ENCODE measurements at places on chromosomes 11 and 22.

- DNase-seq: no peak
These were observed 91.0 kb upstream of the SHISAL1 start for GRCh38 chr22:44403602-44404329.

GRCh38 chr11:85898456-85898855 is 43.3 kb downstream of the CCDC83 start:
- no peak for DNase-seq

DNA sequence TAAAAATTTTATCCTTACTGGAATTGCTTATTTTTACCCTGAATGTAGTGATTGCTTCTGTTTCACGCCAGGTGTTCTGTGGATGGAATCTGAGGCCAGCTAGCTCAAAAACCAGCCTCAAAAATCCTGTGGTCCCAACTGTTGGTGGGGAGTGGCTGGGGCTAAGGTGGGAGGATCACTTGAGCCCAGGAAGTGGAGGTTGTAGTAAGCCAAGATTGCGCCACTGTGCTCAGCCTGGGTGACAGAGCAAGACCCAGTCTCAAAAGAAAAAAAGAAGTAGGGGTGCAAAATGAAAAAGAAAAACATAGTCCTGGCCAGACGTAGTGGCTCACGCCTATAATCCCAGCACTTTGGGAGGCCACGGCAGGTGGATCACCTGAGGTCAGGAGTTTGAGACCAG is 27.0 kb upstream of the SLC5A1 start:
- DNase-seq: no peak

DNA sequence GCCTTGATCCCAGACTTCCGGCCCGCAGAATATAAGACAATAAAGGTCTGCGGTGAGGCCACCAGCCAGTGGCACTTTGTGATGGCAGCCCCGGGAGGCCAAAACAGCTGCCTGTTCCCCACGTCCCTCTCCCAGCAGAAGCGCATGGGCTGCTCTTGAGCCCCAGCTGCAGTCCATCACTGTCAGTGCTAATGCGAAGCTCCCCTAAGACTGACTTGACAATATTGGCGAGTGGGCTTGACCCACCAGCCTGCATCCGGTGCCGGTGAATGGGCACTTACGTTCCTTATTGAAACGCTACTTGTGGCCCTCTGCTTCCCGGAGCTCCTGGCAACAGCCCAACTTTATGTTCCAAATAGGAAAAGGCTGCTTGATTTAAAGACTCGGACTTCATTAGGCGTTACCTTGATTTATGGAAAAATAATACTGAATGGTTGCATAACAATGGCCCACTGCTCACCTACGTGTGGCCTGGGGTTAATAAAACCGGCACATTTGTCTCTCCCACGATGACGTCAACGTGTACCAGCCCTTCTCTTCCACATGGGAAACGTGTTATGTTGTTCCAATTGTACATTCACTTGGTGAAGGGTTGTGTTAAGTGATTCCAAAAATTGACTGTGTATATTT is 93.4 kb upstream of the SEPTIN5 start:
- peak; percentile 10 for DNase-seq

DNA sequence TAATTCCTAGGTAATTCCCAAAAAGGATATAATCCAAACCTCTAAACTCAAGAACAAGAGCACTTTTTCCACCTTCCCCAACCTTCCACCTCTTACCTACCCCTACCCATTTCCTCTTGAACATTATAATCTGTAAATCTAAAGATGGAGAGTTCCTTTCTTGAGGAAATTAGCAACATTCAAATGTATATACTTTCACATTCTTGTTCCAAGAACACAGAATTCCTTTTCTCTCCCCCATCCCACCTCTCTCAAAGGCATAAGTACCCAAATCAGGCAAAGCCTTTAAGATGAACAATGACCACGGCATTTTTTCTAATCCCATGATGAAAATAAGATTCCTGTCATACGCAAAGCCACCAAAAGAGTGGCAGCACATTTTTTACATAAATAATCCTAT is 18.3 kb downstream of the RRAS2 start:
- no peak for DNase-seq

- no peak for DNase-seq
These were observed 9.4 kb downstream of the DGCR8 start for GRCh38 chr22:20089226-20089976.

GRCh38 chr11:26953770-26954392 is 40.0 kb upstream of the FIBIN start:
- no peak for DNase-seq

DNA sequence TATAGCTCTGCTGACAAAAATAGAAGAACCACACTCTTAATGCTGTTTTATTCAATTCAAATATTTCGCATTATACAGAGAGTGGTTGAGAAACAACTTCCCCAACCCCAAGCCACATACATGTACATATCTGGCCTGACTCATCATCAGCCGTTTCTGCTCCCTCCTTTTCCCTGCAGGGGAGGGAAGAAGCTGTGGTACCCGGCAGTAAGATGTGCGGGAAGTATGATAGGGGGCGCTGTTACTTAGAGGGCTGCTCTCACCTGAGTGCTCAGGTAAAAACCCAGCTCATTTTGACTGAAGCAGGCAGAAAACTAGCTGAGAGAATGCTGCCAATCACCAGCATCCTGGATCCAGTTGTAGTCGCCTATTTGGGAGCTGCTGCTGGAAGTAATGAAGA is 85.5 kb downstream of the NELL1 start:
- DNase-seq: no peak

- DNase-seq: peak; percentile 46
These were observed 34.5 kb upstream of the ANO3 start for GRCh38 chr11:26297189-26297975.

DNA sequence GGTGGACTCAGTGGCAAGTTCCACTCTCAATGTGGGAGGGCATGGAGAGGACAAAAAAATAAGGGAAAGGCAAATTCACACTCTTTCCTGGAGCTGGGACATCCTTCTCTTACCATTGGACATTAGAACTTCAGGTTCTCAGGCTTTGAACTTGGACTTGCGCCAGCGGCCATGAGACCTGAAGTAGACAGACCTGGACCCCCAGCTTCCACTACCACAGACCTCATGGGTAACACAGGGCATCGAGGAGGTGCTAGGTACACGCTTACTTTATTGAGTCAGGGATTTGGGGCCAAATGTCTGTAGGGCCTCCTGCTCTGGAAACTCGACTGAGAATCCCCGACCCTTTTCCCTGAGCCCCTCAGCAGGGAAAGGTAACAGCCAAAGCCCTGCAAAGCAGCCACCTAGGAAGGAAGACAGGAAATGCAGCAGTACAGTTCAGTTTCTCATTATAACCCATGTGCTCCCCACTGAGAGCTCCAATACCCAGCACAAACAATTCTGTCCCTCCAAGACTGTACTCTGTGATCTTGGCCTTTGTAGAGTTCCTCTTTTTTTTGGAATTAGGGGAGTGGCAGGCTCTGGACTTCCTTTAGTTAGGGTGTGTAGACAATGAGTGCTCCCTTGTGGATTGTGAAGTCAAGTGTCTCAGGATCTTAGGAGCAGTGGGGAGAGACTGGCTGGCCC is 5.7 kb downstream of the CHRNA10 start:
- no peak for DNase-seq

GRCh38 chr11:10763766-10764165 is 12.7 kb downstream of the CTR9 start:
- no peak for DNase-seq

DNA sequence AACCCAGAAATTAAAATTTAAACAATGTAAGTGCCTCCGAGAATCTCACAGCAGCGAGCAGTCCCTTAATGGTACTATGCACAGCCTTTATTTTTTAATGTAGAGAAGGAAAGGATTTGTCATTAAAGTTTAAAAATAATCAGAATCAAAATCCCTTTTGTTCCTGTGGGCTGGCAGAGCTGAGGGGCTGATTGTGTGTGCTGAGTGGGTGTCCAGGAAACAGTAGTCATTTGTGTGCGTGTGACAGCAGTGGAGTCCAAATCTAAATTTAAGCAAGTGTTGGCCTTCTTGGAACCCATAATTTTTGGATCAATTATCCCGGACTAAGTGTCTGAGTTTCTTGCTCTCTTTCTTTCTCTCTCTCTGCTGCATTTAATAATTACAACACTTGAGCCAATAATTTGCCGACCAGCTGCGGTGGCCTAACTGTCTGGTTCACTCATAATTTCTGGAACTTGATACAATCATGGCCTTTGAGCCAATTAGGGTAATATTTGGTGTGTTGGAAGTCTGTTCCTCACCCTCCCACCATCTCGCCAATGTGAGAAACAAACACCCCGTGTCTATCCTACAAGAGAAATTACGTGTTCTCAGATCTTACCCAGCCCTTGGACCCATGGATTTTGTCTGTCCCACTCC is 528.0 kb downstream of the SOX6 start:
- DNase-seq: no peak

DNA sequence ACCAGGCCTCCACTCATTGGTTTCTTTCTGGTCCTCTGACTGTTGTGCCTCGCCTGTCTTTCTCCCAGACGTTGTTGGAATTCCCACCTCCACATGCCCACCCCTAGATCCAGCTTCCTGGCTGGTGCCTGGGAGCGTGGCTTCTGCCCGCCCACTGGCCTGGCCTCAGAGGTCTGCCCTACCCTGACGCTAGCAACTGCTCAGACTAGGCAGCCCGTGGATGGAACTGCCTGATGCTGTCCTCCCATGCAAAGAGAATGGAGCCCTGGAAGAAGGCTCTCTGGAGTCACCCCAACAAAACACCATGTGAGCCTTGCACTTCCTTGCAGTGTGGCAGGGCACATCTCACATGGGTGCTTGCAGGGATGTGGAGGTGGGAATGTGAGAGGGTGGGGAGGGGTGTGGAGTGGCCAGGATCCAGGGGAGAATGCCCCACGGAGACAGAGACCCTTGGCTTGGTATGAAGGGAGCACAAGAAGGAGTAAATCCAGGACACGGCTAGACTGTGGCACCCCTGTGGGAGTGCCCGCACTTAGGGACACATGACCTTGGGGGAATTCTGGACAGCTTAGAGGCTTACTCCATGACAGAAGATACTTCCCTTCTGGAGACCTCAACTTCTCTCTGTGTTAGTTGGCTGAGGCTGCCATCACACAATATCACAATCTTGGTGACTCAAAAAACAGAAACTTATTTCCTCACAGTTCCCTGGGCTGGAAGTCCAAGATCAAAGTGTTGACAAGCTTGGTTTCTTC is 22.5 kb upstream of the ADA2 start:
- DNase-seq: no peak

DNA sequence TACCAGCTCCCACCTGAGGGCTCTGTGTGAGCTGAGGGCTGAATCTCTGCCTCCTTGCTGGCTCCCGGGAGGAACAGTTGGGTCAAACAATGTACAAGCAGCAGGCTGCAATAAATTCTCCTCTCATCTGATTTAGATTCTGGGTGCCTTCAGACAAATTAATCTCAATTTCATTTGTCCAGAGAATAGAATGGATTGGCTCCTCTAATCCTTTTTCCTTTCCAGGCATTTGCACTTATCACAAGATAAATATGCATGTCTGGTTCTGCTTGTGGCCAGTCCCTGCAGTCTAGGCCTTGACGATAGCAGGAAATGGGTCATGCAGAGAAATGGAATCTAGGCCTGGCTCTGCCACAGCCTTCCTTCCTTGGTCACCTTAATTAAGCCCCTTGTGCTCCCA is 28.7 kb downstream of the UPB1 start:
- no peak for DNase-seq

- no peak for DNase-seq
These were observed 11.2 kb upstream of the RBM4B start for GRCh38 chr11:66688561-66689534.

GRCh38 chr22:50173311-50173982 is 2.9 kb downstream of the PANX2 start:
- DNase-seq: no peak

GRCh38 chr11:125379565-125379964 is 116.5 kb downstream of the FEZ1 start:
- no peak for DNase-seq

DNA sequence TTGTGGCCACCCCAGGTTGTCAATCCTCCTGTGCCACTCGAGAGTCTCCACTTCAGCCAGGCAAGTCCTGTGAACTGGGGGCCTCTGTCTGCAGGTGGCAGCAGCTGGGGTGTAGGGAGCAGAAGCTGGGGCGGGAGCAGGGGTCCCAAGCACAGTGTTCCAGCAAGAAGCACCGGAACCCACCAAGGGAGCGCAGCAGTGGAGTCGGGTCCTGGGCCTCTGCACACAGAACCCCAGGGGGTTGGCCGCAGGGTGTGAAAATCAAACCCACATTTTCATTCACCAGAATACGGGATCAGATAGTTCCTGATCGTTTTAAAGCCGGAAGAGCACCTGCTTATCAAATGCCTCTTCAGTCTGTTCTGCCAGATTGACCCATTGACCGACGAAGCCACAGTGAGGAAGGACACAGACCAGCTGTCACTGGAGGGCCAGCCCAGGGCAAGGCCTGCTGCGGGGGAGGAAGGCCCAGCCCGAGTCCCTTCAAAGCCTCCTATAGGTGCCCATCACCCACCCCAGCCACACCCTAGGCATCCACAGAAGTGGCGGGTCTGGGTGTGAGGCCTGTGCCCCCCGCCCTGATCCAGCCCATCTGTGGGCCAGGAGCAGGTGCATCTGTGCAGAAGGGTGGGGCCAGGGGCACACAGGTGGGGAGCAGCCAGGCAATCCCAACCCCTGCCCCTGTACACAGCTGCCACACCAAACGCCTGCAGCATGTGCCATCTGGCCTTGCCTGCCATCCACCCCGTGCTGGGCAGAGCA is 34.1 kb downstream of the RSPH14 start:
- DNase-seq: peak; percentile 46

- DNase-seq: no peak
These were observed 476.9 kb downstream of the MIAT start for GRCh38 chr22:27134315-27134701.

DNA sequence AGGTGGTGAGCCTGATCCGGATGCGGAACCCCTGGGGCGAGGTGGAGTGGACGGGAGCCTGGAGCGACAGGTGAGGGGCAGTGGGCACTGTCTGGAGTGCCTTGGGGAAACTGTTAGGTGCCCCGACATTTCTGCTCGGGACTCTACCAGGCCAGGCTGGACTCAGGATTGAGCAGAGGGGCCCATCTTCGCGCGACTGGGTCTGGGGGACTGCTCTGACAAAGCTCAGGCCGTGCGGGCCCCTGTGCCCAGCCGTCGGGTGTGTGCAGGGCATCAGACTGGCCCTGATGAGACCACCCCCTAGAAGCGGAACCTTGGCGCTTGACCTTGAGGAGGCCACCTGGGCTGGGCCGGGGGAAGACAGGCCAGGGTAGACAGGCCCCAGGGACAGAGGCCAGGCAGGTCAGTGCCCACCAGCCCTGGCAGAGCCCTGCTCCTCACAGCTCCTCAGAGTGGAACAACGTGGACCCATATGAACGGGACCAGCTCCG is 6.3 kb downstream of the CAPN1 start:
- DNase-seq: no peak

- DNase-seq: no peak
These were observed 235.2 kb downstream of the OR4C45 start for GRCh38 chr11:50267851-50268250.

GRCh38 chr11:123174196-123175183 is 20.6 kb downstream of the CLMP start:
- DNase-seq: no peak

DNA sequence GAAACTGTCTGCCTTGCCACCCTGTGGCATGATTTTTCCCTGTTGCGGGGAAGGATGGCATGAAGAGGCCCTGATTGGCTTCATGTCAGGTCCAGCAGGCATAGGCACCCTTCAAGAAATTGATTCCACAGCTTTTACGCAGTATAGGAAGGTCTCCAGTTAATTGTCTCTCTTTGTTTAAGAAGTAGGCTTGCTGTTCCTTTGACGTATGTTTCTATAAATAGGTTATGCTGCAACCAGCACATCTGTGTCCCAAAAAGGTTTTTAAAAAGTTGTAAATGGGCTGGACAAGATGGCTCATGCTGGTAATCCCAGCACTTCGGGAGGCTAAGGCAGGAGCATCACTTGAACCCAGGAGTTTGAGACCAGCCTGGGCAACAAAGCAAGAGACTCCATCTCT is 62.6 kb downstream of the CD6 start:
- DNase-seq: no peak
